ENCODE measurements at places on chromosomes 1 and 21.

- DNase-seq, result no peak
Observed at GRCh38 chr1:48526008-48526710, 54.2 kb upstream of the SPATA6 start.

GRCh38 chr1:243474906-243475305 lies 219.1 kb downstream of the SDCCAG8 start:
- no peak for DNase-seq

GRCh38 chr21:41135746-41136145 lies 32.2 kb upstream of the BACE2 start:
- no peak for DNase-seq

DNA sequence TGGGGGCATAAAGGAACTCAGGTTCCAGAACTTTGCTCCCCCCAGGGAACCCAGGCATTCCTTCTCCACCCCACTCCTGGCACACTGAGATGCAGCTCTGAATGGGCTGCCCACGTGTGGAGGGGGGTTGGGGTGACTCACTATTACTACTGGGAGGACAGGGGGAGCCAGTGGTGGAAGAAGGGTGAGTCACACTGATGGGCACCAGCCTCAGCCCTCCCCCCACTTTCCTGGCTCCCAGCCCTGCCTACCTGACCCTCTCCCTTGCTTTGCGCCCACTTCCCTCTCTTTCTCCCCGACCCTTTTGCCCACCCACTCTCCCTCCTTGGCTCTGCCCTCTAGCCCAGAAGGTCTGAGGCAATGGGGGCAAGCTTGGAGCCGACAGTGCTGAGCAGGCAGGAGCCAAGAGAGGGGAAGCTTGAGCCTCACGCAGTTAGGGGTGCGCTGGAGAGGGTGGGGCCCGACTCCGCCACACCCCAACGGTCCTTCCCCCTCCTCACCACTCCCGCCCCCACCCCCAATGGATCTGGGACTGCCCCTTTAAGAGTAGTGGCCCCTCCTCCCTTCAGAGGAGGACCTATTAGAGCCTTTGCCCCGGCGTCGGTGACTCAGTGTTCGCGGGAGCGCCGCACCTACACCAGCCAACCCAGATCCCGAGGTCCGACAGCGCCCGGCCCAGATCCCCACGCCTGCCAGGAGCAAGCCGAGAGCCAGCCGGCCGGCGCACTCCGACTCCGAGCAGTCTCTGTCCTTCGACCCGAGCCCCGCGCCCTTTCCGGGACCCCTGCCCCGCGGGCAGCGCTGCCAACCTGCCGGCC lies at the start of gene LMNA:
Gene LMNA (plus strand): TSS at position 611 of the 818 bp plus-strand sequence. CDS start 208 bp downstream, outside the sequence.
- DNase-seq, result no peak

- no peak for DNase-seq
Observed at GRCh38 chr1:66177510-66177909, 356.4 kb upstream of the SGIP1 start.

DNA sequence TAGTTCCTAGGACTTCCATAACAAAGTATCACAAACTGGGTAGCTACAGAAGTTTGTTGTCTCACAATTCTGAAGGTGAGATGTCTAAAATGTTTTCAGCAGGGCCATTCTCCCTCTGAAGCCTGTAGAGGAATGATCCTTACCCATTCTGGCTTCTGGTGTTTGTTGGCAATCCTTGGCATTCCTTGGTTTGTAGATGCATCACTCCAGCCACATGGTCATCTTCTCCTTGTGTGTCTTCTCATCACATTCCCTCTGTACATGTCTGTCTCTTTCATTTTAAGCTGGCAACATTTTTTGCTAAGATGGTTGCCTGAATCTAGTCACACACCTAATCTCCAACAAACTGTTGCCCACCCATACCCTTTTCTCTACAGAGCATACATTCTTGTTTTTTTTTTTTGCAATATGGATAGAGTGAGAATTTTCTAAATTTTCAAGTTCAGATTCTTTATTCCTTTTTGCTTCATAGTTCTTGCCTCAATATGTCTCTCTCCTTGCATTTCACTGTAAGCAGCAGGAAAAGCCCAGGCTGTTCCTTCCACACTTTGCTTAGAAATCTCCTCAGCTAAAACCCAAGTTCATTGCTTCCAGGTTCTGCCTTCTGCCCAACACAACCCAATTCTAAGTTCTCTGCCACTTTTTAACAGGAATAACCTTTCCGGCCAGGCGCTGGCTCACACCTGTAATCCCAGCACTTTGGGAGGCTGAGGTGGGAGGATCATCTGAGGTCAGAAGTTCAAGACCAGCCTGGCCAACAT lies 18.3 kb downstream of the ZBED6 start:
- DNase-seq, result no peak

DNA sequence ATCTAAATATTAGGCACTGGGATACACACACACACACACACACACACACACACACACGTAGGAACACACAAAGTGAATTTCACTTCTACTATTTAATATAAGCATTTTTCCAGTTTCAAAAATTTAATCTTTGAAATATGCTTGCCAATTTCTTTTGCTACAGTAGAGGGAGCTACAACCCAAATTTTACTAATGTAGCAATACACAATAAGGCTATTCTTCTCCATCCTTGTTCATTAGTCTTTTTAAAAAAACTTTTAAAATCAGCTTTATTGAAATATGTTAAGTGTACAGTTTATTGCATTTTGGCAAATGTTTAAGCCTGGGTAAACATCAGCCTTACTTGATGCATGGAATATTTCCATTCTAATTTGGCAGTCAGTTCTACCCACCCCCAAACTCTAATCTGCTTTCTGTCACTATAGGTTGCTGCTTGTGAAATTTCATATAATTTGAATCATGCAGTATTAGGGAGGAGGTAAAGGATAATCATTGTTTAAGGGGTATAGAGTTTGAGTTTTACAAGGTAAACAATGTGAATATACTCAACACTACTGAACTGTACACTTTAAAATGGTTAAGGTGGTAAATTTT lies 93.0 kb upstream of the TENT5C start:
- no peak for DNase-seq

GRCh38 chr21:15732290-15732995 lies 2.7 kb downstream of the USP25 start:
- DNase-seq, result no peak

- no peak for DNase-seq
Observed at GRCh38 chr1:157289424-157290105, 151.4 kb upstream of the ETV3 start.

- DNase-seq, result no peak
Observed at GRCh38 chr1:227321035-227321434, 2.7 kb upstream of the CDC42BPA start.
